ENCODE measurements at places on chromosomes 16 and 17. TPM values are rescaled to one million over a fixed set of nuclear protein-coding genes. Genes with fewer than 3 reads are reported as not detected.
A peak's percentile ranks its signal among the peaks of the same experiment; 100 is the strongest.

The KRT25 gene
- total RNA-seq, result not detected

DNA sequence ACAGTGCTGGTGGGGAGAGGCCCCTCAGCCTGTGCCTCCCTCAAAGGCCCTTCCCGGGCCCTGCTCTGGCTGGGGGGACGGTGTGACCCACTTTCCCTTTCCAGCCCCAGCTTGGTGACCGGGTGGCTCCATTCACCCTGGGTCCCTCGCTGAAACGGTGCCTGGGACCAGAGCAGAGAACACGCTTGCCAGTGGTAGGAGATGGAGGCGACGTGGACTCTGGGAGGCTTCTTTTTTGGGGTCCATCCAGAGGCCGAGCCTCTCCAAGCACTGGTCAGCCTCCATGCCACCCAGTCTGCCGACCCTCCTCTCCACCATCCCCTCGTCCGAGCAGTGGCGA lies 7.7 kb downstream of the CENPX start:
- no peak for DNase-seq

- peak; percentile 56 for DNase-seq
Measured at GRCh38 chr17:42111871-42112551, 503 bp downstream of the DHX58 start.

DNA sequence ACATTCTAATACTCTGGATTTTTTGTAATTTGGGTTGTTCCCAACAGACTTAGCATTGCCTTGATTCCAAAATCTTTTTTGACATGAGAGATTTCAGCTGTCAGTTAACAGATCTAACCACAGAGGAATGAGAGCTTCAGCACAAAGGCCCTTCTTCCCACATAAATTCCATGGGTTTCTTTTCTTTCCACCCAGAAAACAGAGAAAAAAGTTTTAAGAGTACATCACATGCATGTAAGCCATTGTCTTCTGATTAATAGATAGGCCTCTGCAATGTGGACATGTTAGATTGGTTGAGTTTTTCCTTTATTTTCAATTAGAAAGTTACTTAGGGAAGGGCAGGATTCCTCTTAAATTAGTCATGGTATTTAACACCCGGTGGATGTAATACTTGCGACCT lies 939 bp downstream of the MYH8 start:
- no peak for DNase-seq

DNA sequence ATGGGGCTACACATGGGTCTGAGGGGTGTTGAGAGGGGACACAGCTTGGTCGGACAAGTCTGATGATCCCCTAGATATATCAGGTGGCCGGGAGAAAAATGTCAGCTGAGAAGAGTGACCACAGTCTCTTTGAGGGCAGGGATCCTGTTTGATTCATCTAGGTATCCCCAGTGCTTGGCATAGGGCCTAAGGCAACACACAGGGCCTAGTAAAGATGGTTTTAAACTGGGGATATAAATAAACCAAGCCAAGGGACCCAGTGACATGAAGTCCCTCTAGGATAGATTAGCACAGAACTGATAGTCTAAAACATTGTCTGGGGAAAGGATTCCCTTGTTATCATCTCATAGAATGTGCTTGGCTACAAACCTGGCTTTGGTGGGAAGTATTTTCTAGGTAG lies 1.4 kb downstream of the ERCC4 start:
- no peak for DNase-seq

The RPL23 gene
- 1,400 TPM for total RNA-seq

The UTS2R gene
- not detected for total RNA-seq

DNA sequence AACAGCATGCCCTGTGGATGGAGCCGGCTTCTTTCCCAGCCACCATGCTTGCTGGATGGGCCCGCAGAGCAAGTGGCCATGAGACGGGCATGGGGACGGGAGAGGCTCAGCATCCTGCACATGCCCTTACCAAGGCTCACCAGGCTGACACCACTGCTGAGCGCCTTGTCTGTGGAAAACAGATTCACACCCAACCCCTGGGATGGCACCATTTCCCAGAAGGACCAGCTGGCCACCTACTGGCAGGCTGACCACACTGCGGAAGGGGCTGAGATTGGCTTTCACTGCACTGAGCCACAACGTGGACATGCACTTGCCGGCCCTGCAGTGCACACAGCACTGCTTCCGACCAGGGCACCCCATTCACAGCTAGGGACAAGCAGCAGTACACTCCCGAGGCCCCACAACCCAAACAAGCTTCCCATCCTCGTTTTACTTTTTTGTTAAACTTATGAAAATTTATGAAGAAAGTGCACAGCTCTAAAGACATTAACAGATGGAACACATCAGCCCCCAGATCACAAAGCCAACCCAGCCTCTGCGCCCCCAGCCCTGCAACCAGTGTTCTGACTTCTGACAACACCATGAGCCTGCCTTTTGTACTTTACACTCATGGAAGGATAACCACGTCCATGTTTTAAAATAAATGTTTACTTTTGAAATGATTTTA lies 13.9 kb upstream of the KRTAP17-1 start:
- DNase-seq, result peak; percentile 77

The CCR7 gene
- total RNA-seq, result not detected

GRCh38 chr16:54631782-54632181 lies 298.9 kb upstream of the IRX5 start:
- no peak for DNase-seq

The LPO gene
- total RNA-seq, result not detected

DNA sequence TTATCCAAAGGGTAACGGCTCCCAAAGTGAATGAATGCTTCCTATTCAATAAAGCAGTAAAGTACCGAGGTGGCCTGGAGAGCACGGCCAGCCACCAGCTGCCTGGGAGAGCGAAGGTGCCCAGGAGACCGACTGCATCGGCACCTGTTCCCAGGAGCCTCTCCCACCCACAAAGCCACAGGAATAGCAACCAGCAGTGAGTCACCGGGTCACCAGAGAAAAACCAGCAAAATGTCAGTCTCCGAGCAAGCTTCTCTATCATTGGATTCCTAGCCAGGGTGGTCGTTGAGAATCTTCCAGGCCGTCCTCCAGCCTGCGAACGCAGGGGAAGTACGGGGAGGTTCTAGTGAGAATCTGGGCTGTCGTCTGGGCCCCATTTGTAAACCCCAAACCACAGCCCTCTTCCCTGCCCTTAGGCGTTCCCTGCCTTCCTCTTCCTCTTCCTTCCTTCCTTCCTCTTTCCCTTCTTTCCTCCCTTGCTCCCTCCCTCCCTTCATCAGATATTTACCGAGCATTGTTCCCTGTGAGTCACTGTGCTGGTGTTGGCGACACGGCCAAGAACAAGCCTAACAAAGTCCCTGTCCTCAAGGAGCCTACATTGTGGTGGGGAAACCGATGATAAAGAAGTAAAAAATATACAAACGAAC lies 114.6 kb downstream of the SLC39A11 start:
- DNase-seq, result peak; percentile 92

DNA sequence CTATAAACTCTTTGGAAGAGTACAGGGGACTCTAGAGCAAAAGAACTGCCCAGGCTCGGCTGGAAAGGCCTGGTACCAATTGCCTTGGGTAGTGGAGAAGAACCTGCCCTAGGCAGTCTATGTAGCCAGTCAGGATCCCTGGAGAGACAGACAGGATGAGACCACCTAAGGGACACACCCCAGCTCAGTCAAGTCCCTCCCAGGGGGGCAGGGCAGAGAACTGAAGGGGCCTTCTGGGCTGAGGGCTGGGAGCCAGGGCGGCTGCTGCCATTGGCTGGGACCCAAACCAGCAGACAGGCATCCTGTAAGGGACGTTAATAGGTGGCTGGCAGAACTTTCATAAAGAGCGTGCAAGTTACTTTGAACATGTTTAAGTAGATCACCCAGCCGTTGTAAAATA lies 12.8 kb upstream of the SLC38A8 start:
- no peak for DNase-seq

GRCh38 chr16:79571903-79572535 lies 28.5 kb downstream of the MAF start:
- DNase-seq, result no peak

- no peak for DNase-seq
Measured at GRCh38 chr17:32590974-32591373, 104.2 kb downstream of the CDK5R1 start.

The MYH1 gene
- total RNA-seq, result not detected

GRCh38 chr17:69335058-69335457 lies 8.1 kb upstream of the ABCA5 start:
- DNase-seq, result peak; percentile 10

The KRT27 gene
- not detected for total RNA-seq

GRCh38 chr16:2324296-2324859 lies 16.1 kb downstream of the ABCA3 start:
- DNase-seq, result no peak

DNA sequence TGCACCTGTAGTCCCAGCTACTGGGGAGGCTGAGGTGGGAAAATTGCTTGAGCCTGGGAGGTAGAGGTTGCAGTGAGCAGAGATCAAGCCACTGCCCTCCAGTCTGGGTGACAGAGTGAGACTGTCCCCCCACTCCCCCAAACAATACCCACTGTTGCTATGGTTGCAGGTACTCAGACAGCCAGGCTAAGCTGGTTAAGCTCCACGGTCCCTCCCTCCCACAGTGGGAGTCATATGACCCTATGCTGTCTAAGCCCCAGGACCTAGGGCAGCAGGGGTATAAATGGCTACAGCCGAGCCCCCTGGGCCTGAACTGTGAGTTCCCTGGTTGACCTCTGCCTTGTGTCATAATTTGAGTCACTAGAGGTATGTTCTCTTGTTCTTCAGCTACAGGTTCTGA lies 15.9 kb upstream of the RPRML start:
- no peak for DNase-seq

DNA sequence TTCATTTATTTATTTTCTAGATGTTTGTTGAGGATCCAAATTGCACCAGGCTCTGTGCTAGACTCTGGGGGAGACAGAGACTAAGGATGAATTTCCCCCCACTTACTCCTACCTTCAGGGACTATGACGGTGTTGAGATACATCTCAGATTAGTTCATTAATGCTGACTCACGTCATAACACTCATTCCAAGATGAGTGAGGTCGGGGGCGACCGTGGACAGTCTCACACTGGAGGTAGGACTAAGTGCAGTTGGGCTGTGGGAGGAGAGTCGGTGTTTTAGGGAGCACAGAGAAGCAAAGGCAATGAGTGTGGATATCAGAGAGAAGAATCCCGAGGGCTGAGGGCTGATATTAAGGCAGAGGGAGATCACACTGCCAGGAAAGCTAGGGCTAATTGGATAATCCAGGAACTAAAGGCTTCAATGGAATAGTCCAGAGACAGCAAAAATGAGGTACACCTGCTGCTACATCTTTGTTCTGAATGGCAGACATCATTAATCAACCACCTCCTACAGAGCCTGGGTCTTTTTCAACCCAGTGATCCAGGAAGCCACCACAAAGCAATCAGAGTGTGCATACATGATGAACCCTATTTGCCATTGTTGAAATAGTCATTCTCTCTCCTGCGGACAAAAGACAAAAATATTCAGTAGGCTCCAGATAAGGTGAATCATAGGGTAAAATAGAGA lies 38.6 kb upstream of the CACNG4 start:
- no peak for DNase-seq

The ACE gene
- total RNA-seq, result 4.4 TPM

The KCNG4 gene
- not detected for total RNA-seq

DNA sequence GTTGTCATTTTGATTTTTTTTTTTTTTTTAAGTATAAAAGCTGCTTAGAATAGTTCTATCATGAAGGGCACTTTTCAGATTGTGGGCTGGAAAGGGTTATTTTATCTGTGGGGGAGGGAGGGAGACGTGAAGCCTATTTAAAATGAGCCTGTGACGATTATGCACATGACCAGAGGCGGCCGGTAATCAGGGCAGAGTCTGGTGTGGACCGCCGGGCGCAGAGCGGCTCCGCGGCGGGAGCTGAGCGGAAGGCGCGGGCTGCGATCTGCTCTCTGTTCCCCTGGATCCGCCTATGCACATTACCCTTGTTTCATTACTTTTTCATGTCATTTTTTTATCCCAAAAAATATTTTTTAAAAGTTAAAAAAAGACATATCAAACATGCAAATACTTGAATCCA lies 23.5 kb downstream of the TMC6 start:
- DNase-seq, result no peak

GRCh38 chr17:42402117-42402516 lies 13.9 kb upstream of the STAT3 start:
- DNase-seq, result no peak

DNA sequence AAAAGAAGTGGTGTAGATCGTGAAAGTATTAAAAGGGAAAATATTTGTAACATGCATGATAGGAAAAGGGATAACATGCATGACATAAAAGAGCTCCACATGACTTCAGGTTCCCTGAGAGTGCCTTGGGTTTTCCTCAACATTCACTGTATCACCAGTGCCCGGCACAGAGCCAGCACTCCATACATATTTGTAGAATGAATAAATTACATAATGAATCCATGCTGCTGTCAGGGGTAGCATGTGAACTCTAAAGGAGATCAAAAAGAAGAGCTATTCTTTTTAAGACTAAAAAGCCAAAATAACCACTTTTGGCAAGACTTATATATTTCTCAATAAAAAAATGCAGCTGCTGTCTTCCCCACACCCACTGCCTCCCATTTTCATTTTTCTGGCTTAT lies 2.7 kb upstream of the ZNF594 start:
- DNase-seq, result no peak

- DNase-seq, result no peak
Measured at GRCh38 chr16:2206780-2207433, 1.7 kb downstream of the MLST8 start.

DNA sequence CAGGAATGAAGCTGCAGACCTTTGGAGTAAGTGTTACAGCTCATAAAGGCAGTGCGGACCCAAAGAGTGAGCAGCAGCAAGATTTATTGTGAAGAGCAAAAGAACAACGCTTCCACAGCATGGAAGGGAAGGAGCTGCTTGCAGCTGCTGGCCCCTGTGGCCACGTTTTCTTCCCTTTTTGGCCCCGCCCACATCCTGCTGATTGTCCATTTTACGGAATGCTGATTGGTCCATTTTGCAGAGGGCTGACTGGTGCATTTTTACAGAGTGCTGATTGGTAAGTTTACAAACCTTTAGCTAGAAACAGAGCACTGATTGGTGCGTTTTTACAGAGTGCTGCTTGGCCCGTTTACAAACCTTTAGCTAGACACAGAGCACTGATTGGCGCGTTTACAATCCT lies 841.5 kb downstream of the CDH11 start:
- DNase-seq, result no peak

The TP53TG3C gene
- not detected for total RNA-seq

DNA sequence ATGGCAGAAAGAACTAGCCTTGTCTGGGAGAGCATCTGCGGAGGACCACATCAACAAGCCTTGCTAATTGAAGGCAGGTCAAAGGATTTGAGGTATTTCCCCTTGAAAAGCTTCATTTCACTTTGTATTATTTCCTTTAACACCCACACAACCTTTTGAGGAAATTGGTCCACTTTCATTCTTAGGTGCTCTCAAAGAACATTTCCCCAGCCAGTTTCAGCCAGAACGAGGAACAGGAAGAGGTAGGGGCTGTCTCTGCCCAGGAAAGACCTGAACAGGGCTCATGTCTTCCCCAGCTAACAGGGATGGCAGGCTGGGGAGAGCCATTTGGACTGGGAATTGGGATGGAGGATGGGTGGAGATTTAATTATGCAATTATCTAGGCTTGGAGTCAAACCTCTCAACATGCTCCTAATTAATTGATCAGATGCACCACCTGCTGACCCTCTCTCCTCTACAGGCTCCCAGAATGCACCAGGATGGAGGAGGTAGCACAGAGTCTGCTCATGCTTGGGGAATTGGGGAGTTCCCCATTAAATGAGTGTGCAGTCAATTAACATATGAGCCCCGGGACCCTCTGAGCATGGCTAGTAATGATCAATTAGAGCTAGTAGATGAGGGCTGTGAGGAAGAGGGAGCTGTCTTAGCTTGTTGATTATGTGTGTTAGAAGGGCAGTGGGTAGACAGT lies 84.6 kb downstream of the GP2 start:
- no peak for DNase-seq
